ENCODE measurements at places on chromosomes 7 and 10. TPM values are rescaled to one million over a fixed set of nuclear protein-coding genes. Genes with fewer than 3 reads are reported as not detected.

GRCh38 chr7:32479574-32480200 is 10.5 kb downstream of the LSM5 start:
- DNase-seq: peak; percentile 54

DNA sequence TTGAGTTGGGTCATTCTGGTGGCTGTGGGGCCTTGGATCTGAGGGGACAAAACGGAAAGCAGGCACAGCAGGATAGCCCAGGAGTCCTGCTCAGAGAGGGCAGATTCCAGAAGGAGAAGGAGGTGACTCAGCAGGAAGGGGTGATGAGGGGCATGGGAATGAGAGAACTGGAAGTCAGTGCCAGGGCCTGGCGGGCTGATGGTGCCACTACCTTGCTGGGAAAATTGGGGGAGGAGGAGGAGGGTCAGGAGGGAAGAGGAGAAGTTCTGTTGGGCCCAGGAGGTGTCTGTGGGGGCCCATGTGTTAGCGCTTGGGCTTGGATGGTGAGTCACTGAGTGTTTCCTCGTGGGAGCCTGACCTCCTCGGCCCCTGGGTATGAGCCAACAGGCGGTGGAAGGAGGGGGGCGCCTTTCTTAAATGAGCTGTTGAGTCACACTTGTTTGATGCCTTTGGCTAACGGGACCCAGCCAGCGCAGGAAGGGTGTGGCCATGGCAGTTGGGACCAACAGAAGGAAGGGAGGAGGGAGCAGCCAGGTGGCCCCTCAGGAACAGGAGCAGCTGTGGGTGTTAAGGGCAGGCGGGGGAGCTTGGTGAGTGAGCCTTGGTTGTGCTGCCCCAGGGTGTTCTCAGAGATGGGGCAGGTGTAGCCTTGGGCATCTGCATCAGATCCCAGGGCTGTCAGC is 130.0 kb upstream of the BTBD16 start:
- DNase-seq: peak; percentile 27

GRCh38 chr10:49357910-49358309 is 38.0 kb downstream of the DRGX start:
- no peak for DNase-seq

The IQCE gene
- polyA plus RNA-seq: 1.5 TPM

DNA sequence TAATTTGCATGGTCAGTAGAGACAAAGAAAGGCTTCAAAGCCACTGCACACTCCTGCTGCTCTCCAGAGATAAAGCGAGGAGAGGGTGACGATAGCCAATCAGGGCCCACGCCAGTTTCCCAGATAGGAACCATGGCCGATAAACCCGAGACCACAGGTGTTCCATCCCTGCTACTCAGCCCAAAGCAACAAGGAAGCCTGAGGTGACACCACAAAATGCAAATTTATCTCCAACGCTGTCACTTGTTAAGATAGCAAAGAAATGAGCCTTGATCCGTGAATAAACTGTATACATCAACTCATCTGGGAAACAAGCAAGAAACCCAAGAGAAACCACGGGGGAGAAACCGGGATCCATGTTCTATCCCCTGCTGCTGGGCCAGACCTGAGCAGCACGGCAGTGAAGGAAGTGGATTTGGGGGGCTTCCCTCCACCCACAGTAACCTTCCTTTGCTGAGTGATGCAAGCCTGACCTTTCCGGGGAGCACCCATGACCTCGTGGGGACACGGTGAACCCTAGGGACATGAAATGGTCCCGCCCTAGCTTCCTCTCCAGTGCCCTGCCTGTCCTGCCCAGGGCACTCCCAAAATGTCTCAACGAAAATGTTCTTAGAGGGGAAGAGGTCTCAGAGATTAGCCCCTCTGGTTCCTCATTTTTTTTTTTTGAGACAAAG is 164.6 kb downstream of the PTPRN2 start:
- DNase-seq: no peak

GRCh38 chr10:14653271-14654161 is 121.2 kb downstream of the FAM107B start:
- DNase-seq: no peak

DNA sequence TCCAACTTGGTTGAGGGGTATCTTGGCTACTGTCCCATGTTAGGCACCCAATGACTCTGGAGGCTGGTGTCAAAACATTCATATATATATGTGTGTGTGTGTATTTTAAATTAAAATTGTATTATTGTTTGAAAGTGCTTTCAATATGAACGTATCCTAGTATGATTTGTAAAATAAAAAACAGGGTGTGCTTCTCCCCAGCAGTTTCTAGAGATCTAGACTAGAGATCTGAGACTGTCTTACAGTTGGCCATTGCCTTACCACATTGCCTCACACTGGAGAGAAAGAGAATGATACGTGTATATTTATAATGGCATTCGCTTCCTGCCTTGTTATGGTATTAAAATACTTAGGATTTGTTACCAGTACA is 1.2 kb downstream of the BAG3 start:
- DNase-seq: peak; percentile 35

DNA sequence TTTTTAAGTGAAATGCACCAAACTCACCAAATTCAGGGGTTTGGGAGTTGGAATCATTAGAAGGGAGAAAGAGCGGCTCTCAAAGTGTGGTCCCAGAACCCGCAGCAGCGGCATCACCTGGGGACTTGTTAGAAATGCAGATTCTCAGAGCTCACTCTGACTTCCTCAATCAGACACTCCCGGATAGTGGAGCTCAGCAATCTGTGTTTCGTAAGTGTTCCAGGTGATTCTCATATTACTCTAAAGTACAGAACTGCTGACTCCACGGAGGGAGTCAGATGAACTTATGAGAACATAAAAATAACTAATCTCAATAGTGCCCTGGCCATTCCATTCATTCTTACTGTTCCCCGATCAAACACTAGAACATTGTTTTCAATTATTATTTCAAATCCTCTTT is 358.7 kb upstream of the MYO3A start:
- DNase-seq: no peak

The EVX1 gene
- not detected for polyA plus RNA-seq

The EGFR gene
- 7.9 TPM for polyA plus RNA-seq

- DNase-seq: no peak
These were observed 7.7 kb downstream of the STYXL1 start for GRCh38 chr7:76040126-76040525.

The HOXA9 gene
- not detected for polyA plus RNA-seq

The CYP2C8 gene
- polyA plus RNA-seq: 0.15 TPM

DNA sequence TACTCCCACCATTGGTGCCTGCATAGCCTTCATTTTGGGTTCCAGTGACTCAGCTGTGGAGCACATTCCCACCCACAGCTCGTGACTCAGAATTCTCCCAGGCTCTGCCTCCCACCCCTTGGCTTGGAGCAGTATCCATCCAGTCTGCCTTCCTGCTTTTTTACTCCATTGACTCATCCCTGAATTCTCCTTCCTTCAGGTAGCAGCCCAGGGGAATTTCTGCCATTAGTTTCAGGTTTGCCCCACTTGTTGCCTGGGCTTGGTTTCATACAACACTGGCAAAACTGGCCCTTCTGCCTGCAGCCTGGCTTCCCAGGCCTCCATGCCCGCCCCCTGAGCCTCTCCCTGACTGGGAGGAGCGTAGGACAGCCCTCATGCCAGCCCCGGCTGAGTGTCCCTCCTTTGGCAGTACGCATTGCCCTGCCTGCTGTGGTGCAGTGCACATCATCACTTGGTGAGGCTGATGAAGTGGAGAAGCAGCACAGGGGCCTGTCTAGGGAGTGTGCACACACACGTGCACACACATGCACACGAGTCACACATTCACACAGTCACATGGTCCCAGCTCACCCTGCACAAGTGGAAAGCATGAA is 55.0 kb downstream of the SNX10 start:
- DNase-seq: no peak

The TDRD1 gene
- polyA plus RNA-seq: not detected

The MMD2 gene
- not detected for polyA plus RNA-seq

The GPER1 gene
- 12.7 TPM for polyA plus RNA-seq

Measured in HepG2 (cell line).